T-helper 17 cell (primary cell): ENCODE measurements at places on chromosomes 5 and 9. TPM values are rescaled to one million over a fixed set of nuclear protein-coding genes. Genes with fewer than 3 reads are reported as not detected.

GRCh38 chr5:105684799-105685198, 1985.9 kb downstream of the EFNA5 start:
- no peak for DNase-seq

DNA sequence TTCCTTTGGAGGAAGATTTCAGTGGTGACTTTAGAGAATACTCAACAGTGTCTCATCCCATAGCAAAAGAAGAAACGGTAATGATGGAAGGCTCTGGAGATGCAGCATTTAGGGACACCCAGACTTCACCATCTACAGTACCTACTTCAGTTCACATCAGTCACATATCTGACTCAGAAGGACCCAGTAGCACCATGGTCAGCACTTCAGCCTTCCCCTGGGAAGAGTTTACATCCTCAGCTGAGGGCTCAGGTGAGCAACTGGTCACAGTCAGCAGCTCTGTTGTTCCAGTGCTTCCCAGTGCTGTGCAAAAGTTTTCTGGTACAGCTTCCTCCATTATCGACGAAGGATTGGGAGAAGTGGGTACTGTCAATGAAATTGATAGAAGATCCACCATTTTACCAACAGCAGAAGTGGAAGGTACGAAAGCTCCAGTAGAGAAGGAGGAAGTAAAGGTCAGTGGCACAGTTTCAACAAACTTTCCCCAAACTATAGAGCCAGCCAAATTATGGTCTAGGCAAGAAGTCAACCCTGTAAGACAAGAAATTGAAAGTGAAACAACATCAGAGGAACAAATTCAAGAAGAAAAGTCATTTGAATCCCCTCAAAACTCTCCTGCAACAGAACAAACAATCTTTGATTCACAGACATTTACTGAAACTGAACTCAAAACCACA, 67.4 kb downstream of the VCAN start:
- no peak for DNase-seq

DNA sequence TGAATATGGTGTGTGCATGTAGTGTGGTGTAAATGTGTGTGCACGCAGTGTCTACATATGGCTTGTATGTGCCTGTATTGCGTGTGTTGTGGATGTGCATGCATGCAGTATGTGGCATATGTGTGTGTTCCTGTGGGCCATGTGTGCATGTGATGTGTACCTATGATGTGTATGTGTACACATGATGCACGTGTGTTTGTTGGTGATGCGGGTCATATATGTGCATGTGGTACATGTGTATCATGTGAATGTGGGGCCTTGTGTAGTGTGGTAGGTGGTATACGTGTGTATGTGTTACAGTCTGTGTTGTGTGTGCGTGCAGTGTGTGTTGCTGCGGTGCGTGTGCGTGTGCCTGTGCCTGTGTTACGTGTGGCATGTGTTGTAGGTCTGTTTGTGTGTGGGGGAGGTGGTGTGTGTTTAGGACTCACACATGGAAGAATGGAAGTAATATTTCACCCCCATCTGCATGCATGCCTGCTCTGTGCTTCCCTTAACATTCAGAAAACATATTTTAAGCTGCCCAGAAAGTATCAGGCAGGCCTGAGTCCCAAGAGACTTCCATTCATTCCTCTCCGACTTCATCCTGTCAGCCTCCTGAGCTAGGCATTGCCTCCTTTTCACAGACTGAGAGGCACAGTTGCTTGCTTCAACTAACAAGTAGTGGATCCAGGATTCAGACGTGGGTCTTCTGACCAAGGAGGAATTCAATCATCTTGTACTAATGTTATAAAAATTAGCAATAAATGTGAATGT, 55.4 kb upstream of the RUFY1 start:
- no peak for DNase-seq

- DNase-seq: no peak
Observed at GRCh38 chr5:109327570-109327969, 82.2 kb downstream of the PJA2 start.

- DNase-seq: no peak
Observed at GRCh38 chr5:154949781-154950180, 8.9 kb downstream of the MRPL22 start.

- no peak for DNase-seq
Observed at GRCh38 chr9:19027825-19028224, 5.2 kb downstream of the SAXO1 start.

Gene SPINK7
- not detected for total RNA-seq

Gene MAMDC2
- total RNA-seq: not detected

Gene IRX4
- total RNA-seq: not detected
